ENCODE measurements at places on chromosomes 2 and 18.

DNA sequence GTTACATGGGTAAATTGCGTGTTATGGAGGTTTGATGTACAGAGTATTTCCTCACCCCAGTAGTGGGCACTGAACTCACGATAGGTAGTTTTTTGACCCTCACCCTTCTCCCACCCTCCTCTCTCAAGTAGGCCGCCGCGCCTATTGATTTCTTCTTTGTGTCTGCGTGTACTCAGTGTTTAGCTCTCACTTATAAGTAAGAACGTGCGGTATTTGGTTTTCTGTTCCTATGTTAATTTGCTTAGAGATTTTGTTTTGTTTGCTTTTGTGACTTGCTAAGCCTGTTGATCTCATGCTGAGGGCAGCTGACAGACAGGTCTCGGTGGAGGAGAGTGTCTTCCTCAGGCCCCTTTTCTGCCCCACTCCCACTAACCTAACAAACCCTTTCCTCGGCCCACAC, 36.2 kb downstream of the ACOXL start:
- no peak for DNase-seq

- no peak for DNase-seq
These were observed 120.8 kb downstream of the FAM168B start for GRCh38 chr2:130972410-130972809.

- no peak for DNase-seq
These were observed 23.4 kb upstream of the CHRNA1 start for GRCh38 chr2:174787487-174788205.

GRCh38 chr2:181252262-181253148, 204.7 kb upstream of the ITGA4 start:
- DNase-seq, result no peak

- no peak for DNase-seq
These were observed 5.8 kb downstream of the SLC14A2 start for GRCh38 chr18:45621061-45621511.

GRCh38 chr2:207341804-207342203, 176.1 kb upstream of the KLF7 start:
- DNase-seq, result no peak

DNA sequence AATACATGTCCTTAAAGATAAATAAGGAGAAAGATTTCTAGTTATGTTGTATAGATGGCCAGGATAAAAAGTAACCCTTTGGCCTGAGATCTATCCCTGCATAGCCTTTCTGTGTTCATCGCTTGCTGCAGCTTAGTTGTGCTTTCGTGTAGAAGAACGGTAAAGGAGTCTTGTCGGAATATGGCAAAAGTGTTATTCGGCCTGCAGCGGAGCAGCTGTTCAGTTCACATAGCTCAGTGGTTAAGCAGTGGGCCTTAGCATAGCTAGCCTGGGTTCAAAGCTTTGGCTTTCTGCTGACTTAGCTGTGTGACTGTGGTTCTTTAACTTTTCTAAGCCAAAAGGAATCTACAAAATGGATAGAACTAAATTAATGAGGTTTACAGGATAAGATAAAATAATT, 55.4 kb downstream of the MALT1 start:
- DNase-seq, result no peak

- DNase-seq, result no peak
These were observed 45.5 kb downstream of the OSR1 start for GRCh38 chr2:19312949-19313348.

GRCh38 chr2:102558463-102558862, 60.9 kb upstream of the SLC9A2 start:
- no peak for DNase-seq

DNA sequence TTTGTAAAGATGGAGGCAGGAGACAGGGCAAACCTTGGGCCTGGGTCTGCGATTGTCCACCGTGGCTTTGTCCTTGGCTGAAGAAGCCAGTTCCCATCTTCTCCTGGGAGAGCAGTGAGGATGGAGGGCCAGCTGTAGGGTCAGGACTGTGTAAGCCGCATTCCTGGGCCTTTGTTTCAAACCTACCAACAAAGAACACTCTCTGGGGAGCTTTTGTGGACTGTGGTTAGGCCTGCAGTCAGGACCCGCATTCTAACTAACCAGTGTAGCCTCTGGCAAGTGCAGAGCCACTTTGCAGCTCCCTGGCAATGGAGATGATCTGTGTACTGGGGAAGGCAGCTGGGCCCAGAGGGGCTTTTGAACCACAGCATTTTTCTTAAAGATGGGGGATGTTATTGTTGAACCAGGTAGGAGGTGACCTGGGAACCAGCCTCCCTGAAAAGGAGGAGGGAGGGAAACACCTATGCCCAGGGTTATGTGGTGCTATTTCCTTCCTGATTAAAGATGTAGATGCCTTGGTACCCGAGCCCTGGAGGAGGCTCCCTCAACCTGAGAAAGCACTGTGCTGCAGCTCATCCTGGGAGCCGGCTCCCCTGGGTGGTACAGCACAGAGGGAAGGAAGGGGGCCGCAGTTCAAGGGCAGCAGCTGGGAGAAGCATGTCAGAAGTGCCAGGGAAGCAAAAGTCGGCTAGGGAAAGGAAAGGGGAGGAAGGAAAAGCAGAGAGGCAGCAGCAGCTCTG, 12.7 kb upstream of the SMAD4 start:
- no peak for DNase-seq

GRCh38 chr2:234910186-234910679, 41.6 kb upstream of the SH3BP4 start:
- DNase-seq, result no peak

- DNase-seq, result no peak
These were observed 222.3 kb downstream of the IKZF2 start for GRCh38 chr2:212929116-212929515.

DNA sequence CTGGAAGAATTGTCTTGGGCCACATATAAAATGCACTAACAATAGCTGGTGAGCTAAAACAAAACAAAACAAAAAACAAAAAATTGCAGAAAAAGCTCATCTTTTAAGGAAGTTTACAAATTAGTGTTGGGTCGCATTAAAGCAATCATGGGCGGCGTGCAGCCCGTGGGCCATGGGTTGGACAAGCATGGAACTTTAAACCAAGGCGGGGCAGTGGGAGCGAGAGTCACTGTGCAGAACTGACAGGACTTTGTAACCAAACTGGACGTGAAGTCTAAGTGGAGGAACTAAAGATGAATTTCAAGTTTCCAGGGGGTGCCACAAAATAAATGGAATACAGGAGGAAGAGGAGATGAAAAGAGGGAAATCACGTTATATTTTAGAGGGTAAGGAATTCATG, 80.7 kb downstream of the PSMG2 start:
- no peak for DNase-seq
